NCI-H526 (cell line): ENCODE measurements at places on chromosomes 5 and 9.

DNA sequence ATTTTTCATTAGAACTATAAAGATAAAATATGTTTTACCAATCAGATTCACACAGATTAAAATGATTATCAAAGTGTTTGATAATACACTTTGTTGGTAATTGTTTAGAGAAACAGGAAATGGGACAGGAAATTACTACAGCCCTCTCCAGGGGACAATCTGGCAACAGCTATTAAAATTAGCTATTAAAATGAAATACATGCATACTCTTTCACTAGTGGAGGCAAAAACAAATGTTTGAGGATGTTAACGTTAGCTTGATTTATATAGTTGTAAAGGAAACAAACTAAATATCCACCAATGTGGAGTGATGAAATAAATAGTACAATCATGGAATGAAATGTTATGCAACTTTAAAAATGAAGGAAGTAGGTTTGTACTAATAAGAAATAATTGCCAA lies 53.7 kb downstream of the TARS1 start:
- DNase-seq: no peak

DNA sequence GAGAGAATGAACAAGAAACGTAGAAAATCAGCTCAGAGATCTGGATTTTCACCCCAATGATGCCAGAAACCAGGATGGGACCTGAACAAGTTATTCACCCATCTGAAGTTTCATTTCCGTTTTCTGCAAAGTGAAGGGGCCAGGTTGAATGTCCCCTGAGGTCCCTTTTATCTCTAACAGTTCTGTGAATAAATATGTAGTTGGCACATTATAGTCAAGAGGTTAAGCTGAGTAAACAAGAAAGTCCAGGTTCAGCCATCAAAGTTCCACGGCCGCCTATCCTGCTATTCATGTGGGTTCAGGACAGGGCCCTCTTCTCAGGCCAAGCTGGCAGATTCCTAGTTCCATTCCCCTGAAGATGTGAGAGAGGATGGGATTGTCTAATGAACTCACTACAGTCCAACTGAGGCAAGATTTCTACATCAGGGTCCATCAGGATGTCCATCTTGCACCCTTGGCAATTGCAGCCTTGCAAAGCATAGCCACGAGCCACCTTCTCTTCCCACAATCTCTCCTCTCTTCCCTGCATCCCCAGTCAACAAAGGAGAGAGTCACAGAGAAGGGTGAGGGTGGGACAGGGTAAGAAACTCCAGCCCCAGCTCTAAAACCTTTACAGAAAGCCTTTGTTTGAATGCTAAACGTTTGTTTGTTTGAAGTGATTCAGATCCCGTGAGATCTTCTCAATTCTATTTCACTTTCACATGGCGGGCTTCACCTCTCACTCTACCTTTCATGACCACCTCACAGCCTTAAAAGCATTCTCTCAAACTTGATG lies 311.0 kb downstream of the SLIT3 start:
- no peak for DNase-seq

DNA sequence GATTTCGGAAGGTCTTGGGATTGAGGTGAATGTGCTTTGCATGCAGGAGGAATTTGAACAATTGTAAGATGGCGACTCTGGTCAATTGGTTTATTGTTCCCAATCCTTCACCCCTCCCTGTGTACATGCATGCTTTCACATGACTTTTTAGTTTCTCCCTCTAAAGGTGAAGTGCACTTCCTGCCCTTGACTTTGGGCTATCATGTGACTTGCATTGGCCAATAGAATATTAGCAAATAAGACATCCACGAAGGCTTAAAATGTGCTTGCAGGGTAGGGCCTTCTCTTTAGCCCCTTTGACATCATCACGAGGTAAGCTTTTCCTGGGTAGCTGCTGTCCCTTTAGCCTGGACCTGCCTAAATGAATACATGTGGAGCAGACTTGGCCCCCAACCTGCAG lies 8.1 kb upstream of the ZBTB43 start:
- no peak for DNase-seq

DNA sequence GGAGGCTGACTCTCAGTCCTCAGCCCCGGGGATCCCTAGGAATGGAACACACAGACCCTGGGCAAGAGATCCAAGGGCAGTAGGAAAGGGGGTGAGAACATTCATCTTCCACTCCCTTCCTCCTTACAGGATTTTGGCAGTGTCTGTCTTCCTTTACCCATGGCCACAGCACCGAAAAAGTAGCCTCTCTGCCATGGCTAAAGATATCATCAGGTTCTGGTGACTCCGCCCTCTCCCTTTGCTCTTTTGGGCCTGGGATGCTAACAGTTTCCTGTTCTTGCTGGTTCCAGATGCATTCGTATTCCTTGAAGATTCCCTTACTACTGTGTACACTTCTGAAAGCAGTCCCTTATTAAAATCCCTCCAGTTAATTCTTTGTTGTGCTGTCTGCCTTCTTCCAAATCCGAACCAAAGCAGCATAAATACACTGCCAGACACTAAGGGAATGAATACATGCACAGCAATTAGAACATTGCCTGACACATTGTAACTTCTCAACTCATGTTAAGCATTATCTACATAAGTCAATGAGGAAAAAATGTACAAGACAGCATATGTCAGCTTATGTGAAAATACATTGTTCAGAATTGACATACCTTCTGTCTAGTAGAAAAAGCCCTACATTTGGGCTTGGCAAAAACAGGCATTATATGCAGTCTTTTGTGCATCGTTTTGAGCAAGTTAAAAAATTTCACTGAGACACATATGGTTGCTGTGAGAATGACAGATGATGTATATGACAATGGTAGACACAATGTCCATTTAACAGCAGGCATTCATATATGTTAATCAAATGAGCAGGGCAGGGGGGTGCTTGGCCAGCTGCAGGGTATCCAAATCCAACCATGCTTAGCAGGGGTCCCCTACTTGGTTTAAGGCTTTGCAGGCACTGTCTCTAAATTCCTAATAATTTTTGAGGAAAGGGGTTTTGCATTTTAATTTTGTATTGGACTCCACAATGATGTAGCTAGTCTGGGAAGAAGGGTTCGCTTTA lies 58.8 kb upstream of the RAI14 start:
- DNase-seq: no peak

DNA sequence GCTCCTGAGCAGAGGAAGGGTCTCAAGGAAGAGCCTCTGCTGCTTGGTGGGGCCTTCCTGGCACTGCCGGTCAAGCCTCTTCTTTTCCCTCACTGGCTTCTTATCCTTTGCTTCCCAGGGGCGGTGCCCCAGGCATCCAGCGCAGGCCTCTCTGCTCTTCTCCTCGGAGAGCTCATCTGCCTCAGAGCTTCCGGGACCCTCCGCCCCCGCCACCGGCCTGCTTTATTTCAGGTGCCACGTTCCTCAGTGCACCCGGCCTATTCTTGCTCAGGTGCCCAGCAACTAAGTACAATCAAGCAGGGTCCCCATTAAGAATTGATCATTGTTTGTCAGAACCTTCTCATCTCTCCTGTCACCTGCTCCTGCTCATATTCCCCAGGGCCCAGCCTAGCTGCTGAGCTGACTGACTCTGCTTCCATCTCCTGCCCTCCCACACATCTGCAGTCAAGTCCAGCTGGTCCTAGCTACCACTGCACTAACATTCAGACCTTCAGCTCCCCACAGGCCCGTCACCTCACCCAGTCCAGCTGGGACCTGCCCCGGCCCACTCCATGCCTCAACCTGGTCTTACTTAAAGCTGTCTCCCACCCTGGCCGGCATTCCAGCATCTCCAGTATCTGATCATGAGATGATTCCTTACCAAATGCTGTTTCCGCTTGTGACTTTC lies 114.3 kb upstream of the BOD1 start:
- no peak for DNase-seq

- no peak for DNase-seq
Observed at GRCh38 chr5:89827960-89828359, 581.6 kb downstream of the CETN3 start.

GRCh38 chr5:81787474-81788242 lies 36.8 kb upstream of the SSBP2 start:
- DNase-seq: peak; percentile 53

DNA sequence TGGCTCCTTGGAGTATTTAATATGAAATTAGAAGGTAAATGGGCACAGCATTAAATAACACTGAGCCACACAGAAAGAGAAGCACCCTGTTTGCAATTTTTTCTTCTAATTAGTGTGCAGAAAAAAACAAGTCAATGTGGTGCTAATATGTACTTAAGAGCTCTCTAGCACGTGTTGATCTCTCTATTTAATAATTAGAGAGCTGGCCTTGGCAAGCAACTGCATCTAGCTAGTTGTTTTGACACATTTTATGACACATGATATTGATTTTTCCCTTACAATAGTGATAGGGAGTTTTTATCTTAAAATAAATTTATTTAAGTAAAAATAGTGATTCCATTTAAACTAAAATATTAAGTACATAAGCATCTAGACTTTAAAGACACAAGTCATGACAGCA lies 54.5 kb upstream of the NUDT12 start:
- DNase-seq: no peak

DNA sequence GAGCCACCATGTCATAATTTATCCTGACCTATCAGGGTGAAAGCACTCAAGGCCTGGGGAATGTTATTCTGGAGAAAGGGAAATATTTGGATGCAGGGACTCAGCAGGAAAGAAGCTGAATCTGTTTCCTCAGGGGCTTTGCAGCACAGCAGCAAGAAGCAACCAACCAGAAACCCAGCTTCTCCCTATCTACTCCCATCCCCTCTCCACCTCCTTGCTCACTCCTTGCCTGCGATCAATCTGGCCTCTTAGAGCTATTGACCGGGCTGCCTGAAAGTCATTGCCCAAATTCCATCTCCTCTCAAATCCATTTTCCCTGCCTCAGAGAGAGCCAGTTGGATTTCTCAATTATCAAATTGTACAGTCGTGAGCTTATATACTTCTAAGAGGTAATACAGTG lies 542.0 kb upstream of the TRPC7 start:
- no peak for DNase-seq

DNA sequence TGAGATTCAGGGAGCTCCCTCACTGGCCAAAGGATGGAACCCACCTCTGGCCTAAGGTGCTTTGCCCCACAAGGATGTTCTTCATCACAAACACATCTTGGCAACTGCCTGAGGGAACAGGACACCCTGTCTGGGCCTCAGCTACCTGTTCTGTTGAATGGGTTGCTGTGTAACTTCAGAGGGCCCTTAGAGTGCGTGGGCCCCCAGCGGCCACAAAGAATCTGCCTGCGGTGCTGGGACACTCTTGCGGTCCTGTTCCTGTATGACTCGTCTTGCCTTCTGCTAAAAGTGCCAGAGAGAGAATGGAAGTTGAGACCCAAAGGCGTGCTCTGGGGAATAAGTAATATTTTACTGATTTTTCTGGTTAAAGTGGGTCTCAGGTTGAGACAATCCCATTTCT lies 14.1 kb upstream of the RPL26L1 start:
- no peak for DNase-seq

GRCh38 chr5:8493176-8493575 lies 624.2 kb downstream of the MTRR start:
- no peak for DNase-seq

GRCh38 chr5:125480911-125481310 lies 734.5 kb upstream of the ZNF608 start:
- DNase-seq: no peak

DNA sequence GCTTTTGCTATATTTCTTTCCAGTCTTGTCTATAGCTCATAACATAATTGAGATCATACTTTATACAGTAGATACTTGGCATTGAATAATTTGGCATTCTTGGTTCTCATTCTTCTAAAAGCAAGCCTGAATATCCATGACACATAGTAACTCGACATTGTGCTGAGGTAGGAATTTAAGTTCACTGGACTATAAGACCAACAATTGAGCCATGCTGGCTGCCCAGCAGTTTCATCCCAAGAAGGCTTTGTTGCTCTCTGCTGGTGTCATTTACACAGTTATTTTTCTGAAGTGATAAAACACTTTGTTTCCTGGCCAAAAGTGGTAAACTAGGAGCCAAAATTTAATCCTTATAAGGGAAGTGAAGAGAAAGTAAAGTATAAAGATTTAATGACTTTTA lies 192.0 kb downstream of the ADAMTSL1 start:
- no peak for DNase-seq

DNA sequence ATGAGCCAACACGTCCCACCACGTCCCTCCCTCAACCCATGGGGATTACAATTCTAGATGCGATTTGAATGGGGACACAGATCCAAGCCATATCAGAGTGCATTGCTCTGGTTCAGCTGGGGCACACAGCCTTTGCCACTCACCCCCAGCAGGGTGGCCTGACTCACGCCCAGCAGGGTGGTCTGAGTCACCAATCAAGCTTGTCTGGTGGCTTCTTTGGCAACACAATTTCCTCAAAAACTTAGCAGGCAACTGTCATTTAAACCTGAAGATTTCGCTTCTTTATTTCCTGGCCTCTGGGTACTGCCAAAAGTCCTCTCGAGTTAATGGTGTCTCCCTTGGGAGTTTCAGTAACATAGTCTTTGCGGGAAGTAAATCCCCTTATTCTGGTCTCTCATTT lies 16.3 kb upstream of the SEMA5A start:
- DNase-seq: no peak

DNA sequence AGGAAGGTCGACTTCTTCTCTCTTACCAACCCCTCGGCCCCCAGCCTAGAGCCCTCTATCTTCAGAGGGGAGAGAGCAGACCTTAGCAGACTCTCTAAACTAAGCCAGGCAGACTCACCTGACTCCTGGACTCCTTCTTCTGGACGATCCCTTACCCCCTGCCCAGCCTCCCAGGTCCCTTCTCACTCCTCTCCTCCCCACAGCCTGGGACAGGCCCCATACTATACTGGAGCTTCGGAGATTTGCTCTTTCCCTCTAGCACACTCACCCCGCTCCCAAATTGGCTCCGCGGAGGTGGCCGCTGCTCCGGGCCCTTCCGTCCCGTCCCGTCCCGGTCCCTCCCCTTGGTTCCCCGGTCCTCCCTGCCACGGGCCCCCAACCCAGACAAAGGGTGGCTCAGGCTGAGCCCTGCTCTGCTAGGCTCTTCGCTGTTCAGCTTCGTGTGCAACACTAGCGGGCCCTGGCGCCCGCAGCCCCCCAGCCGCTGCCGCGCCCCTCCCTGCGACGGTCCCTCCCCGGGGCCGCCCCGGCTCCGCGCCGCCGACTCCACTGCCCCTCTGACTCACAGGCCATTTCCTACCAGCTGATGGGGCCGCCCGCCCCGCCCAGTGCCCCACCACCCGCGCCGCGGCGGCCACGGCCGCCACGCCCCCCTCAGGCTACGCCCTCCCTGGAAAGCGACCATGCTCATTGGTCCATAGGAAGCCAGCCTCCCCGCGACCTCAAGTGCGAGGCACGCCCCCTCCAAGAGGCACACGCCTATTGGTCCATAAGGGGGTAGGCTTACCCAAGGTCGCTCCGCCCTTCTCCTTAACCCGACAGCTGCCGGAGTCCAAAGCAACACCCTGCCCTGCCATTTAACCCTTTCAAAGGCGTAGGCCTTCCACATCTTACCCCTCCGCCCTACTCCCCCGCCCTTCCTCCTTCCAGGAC lies 4.4 kb downstream of the ATOSB start:
- DNase-seq: peak; percentile 94

- no peak for DNase-seq
Observed at GRCh38 chr9:13555989-13556500, 276.6 kb upstream of the MPDZ start.
